ENCODE measurements at places on chromosomes 3 and 15.

GRCh38 chr15:31347067-31347975 lies 20.7 kb downstream of the KLF13 start:
- peak; percentile 88 for DNase-seq

DNA sequence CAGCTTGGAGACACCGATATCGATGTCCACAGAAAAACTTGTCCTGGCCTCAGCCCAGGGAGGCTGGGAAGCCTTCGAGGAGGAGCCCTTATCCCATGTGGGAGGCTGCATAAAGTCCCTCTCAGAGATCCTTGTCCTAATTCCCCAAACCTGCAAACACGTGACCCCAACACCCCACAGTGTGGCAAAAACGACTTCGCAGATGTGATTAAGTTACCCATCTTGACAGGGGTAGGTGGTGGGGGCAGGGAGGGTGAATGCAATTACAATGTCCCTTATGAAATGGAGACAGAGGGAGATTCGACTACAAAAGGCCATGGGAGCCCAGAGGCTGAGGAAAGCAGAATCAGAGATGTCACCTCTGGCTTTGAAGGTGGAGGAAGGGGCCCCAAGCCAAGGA lies 2.3 kb upstream of the TLR9 start:
- no peak for DNase-seq

DNA sequence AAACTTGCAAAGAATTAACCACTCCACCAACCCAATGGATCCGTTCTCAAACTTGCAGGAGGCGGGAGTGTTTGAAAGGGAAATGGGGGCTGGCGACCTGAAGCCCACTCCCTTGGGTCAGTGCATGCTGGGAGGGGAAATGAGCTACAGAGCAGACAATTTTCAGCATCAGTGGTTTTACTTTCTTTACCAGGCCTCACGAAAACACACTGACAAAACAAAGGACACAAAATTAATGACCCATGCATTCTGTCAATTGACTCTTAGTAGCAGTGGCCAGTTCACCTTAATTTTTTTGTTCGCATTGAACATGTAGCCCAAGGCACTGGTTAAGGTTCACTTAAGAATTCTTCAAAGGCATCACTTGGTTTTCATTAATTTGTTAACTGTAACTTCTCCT lies 413.5 kb downstream of the MECOM start:
- no peak for DNase-seq

DNA sequence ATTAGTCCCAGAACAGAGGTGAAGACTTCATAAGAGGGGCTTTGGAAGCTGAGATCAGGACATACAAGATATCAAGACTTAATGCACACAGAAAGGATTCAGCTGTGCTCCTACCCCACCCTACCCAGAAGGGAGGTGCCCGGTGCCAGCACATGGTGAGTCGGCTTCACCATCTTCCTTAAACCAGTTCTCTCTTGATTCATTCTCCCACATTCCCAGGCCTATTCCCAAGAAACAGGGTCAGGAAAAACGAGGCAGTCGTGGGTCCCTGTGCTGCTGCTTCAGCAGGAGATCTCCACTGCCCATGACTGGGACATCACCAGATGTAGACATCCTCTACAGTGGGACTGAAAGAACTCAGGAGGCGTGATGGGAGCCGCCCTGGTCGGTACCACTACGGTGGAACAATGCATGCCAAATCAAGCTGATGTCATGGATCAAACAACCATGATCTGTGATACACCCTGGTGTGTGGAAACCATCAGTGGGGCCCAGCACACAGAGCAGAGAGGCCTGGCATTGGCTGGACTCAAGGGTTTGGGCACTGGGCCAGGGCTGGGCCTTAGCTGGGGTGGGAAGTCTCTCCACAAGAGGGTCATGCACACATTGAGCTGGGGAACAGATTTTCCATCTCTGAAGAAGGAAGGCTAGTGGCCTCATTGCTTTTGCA lies 41.9 kb downstream of the CCDC12 start:
- no peak for DNase-seq

GRCh38 chr15:25787381-25787780 lies 75.7 kb downstream of the ATP10A start:
- no peak for DNase-seq

DNA sequence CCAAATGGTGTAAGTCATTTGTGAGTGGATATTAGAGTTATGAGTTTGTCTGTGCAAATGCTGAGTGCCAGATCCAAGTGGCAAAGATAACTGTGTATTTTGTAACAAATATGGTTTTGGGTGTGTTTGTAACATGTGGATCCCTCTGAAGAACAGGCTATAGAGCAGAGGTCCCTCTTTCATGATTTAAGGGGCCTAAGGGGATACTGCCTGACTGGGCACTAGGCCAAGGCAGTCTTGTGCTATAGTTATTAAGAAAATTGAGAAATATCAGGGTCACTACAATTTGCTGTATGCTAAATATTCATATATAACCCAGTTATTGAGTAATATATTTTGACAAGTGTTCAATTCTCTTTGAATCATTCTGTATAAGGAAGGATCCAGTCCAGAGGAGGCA lies 555.6 kb upstream of the RGMA start:
- DNase-seq: no peak

DNA sequence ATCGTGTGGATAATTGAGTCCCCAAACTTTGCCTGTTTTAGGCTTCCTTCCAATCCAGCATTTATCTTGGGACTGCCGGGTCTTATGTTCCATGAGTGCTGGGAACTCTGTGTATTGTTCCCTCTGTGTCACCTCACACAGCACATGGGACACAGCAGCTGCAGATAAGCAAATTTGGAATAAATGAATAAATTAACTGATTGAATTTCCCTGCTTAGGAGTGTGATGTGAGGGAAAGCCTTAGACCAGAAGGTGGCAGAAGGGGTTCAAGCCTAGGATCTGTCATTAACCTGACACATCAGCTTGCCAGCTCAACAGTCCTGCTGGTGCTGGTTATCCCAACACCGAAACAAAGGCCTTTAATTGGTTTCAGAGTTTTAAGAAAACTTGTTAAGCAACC lies 114.3 kb downstream of the OXSM start:
- DNase-seq: no peak

- no peak for DNase-seq
These were observed 23.7 kb downstream of the NEK10 start for GRCh38 chr3:27345493-27345892.

DNA sequence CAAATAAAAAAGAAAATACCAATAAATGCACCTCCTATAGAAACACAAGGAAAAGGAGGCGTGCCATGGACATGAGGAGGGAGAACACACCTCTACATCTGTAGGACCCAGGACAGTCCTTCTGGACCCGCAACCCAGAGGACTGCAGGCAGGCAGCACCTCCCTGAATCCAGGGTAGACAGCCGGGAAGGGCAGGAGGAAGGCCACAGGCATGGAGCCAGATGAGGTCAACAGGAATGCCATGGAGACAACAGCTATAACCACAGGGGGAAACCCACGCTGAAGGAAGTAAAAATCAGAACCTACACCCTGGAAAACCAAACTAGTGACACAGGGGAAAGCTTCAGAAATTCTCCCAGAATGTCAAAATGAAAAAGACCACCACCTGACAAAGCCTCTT lies 248.8 kb upstream of the NSMCE3 start:
- no peak for DNase-seq

GRCh38 chr15:53034767-53035245 lies 244.7 kb upstream of the ONECUT1 start:
- DNase-seq: no peak

DNA sequence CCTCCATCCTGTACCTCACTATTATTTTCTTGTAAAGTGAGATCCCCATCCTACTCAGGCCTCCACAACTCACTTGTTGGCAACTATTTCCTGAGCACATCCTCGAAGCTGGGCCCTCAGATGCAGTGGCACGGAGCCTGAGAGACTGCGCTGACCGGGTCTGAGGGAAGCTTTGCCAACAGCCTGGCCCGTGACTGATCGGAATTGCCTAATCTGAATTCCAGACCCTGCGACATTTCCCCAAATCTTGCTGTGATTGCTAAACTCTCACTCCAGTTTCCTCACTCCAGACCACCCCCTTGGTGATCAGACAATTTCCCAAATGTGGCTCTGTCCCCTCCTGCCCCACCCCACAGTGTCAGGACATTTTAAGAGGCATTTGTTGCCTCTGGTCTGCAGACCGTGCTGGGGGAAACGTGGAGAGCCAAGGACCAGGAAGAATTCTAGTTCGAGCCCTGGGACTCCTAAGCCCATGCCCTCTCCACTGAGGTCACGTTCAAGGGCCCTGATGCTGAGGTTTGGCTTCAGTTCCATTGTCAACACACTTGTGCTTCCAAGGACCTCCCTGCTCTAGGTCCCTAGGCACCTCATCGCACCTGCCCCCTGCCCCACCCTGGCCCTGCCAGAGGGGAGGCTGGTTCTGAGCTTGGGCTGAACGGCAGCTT lies 22.8 kb downstream of the KLHL25 start:
- DNase-seq: no peak

DNA sequence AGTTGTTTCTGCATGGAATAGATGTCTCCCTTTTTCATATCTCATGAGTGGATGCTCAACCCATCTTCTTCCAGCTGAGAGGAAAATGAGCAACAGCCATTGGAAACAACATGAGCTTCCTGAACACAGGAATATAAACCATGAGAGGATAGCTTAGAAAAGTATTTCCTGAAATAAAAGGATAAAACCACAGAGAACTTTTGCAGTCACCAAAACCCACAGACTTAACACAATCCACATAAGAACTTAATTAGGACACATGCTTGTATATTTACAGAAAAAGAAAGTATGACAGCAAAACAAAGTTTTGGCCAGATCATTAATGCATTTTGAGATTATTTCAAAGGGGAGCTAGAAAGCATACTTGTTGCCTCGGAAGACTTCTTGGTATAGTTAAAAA lies 180.5 kb upstream of the RASGRP1 start:
- DNase-seq: no peak

GRCh38 chr15:62454567-62455172 lies 289.6 kb upstream of the C2CD4B start:
- DNase-seq: no peak

GRCh38 chr3:59446775-59447465 lies 397.1 kb upstream of the CFAP20DC start:
- no peak for DNase-seq

DNA sequence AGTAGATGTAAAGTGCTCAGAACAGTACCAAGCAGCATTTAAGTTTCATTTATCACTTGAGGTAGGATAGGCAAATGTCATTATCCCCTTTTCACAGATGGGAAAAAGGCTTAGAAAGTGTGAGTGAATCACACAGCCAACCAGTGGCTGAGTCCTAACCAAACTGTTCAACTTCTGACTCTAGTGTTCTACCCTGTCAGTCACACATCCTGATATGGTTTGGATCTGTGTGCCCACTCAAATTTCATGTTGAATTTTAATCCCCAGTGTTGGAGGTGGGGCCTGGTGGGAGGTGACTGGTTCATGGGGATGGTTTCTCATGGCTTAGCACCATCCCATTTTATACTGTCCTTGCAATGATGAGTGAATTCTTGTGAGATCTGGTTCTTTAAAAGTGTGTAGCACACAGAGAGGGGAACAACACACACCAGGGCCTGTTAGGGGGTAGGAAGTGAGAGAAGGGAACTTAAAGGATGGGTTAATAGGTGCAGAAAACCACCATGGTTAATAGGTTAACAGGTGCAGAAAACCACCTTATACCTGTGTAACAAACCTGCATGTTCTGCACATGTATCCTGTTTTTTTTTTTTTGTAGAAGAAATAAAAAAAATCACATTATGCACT lies 304.7 kb downstream of the SUCLG2 start:
- no peak for DNase-seq

- DNase-seq: no peak
These were observed 28.3 kb downstream of the MASP1 start for GRCh38 chr3:187263270-187263669.

DNA sequence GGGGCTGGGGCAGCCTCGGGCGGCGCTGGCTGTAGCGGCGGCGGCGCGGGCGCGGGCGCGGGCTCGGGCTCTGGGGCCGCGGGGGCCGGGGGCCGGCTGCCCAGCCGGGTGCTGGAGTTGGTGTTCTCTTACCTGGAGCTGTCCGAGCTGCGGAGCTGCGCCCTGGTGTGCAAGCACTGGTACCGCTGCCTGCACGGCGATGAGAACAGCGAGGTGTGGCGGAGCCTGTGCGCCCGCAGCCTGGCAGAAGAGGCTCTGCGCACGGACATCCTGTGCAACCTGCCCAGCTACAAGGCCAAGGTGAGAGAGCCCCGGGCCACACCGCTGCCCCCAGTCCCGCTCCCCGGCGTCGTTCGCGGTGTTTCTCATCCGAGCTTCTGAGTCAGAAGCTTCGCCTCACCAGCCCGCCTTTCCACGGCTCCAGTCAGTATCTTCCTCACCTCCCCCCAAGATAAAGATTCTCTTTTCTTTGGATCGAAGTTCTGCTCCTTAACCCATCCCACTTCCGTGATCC lies 600 bp downstream of the FBXO45 start:
- DNase-seq: peak; percentile 80

All from activated CD8-positive, alpha-beta memory T cell treated with anti-CD3 and anti-CD28 coated beads, Interleukin-2, amount 50 U/mL, for 48 hours (primary cell).